ENCODE measurements at places on chromosomes 2 and 18.

- DNase-seq: no peak
These were observed 1329.7 kb upstream of the SLC39A10 start for GRCh38 chr2:194327196-194327888.

DNA sequence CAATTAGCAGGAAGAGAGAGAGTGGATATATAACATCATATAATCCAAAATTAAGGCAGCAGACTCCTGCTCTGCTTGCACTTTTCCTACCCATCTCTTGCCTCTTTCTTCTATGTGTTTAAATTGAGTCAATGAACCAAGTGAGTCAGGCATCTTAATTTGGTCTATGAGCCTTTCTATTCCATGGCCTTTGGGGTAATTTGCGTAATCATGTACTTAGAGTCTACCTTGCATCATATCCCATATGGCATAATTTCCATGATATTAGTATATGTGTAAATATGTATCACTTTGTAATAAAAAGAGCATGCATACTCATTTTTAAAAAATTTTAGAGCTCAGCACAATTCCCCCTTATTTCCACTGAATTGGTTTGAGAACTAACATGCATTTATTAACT lies 555.2 kb downstream of the STK39 start:
- no peak for DNase-seq

DNA sequence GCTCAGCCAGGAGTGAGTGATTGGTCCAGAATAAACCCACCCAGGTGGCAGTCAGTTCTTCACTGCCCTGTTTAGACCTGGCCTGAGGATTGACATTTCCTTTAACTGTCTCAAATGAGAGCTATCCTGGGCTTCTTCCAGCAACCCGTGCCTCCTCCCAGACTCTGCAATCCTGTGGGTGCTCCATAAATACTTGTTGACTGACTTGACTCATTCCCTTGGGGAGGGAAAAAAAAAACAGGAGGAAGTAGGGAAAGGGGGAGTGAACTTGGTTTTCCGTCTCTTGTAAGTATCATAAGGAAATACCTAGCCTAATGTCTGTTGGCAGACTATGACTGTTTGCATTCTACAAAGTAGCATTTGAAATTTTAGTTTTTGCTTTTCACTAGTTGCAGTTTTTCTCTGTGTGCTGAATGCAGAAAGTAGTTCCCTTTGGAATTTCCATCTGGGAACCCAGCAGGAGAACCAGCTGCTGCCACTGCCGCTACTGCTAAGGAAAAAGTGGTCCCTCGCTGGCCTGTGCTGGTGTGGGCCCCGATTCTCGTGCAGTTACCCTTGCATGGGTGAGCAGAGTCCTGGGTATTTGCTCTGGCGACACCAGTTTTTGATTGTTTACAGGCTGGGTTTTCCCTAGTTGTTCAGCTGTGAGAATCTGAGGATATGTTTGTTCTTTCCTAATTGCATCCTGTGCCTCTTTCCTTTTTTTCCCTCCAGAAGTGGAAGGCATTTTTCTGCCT lies 78.8 kb downstream of the TGOLN2 start:
- DNase-seq: no peak

DNA sequence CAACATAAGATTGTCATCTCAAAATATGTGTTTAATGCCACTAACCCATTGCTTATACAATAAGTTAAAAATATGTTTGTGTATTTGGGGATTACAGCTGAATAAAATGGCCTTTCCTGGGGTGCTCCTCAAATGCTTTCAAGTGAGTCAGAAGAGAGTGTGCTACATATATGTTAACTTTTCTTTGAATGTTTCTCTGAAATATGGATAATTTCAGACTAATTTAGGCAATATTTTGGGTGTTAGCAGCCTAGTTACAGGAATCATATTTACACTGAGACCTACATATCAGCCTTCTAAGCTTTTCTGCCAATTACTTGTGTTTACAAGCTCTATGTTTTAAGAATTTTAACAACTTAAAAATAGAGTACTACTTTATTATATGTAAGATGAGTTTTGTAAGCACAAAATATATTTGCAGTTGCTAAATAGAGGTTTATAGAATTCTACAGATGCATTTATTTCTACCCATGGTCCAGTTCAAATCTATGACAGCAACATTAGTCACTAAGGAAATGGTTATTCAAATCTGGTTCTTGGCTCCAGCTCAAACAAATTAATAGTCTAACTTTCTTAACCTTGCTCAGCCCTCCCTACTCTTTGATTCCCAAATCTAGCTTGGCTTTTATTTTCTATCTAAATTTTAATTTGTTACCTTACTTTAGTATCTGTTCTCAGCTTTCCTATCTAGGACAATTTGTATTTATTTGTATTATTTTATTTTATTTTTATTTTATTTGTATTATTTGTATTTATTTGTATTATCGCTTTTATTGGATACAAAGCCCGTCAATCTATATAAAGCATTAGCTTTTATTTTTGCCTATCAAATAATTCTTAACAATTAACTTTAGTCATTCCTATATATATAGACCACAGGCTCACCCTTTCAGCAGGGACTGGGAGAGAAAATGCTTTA lies 48.9 kb downstream of the FSIP2 start:
- DNase-seq: no peak

- peak; percentile 61 for DNase-seq
These were observed 339.4 kb downstream of the BCL11A start for GRCh38 chr2:60213865-60214625.

Data from HuH-7 (cell line).